Globus pallidus (tissue), 1 donor: ENCODE measurements at places on chromosomes 2 and 18.

- DNase-seq = no peak
Observed at GRCh38 chr2:179571252-179571651, 290.2 kb downstream of the ZNF385B start.

DNA sequence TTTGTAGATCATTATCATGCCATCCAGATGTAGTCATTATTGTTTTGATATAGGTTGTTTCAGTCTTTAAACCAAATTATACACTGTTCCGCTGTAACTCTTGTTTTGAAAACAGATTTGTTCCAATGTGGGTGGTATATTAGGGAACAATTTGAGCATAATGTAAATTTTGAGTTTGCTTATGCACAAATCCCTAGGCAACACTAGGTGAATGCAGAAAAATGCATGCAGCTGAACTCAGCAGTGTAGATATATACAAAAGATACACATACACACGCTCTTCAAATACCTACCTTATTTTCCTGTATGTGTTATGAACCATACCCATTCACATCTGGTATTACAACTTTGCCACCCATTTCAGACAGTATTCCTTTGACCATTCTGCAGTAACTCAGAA lies 35.8 kb downstream of the MSH2 start:
- DNase-seq = no peak

- DNase-seq = no peak
Observed at GRCh38 chr2:14540015-14540414, 92.5 kb upstream of the LRATD1 start.

DNA sequence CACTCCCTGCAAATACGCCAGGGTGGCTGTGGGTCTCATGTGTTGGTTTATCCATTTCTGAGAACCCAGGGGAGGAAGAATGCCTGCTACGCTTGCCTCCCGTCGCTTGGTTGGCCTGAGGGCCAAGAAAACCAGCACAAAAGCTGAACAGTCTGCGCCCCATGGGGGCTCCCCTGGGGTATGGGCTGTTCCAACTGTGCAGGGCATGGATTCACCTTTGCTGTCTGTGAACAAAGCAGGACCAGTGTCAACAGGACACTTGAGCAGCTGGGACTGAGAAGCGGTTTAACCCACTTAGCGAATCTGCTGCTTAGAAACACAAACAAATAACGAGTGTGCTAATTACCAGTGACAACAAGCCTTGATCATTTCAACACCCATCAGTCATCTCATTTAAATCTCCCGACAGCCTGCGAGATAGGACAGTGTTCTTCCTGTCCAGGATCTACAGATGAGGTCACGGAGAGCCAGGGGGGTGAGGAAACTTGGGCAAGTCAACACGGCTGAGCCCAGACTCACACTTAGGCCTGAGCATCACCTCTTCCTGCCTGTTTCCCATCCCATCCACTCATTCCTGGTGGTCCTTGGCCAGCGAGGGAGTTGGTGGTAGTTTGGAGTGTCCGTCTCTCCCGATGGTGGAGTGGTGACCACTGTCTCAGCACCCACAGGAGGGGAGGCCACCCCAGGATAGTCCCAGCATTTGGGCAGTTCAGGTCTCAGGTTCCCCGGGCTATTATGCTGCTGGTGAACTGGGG lies 111.6 kb upstream of the HAAO start:
- no peak for DNase-seq

DNA sequence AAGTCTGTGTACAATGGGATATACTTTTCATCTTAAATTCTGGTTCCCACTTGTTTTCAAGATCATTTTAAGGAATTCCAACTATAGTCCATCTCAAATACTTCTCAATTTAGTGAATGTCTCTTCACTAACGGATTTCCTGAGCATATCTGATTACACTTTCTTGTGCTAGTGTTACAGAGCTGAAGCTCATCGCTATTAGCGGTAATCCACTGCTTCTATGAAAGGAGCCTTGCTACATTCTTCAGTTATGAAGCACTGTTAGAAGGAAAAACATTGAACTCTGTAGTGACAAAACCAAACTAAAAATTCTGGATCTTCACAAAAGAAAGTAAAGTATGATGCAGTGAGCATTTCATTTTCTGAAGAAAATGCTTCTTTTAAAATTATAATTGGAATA lies 72.0 kb downstream of the AGPS start:
- DNase-seq = no peak

GRCh38 chr18:22322243-22322691 lies 95.4 kb downstream of the CTAGE1 start:
- no peak for DNase-seq

GRCh38 chr2:200050921-200051610 lies 95.7 kb downstream of the MAIP1 start:
- no peak for DNase-seq

GRCh38 chr2:226475650-226476049 lies 324.0 kb downstream of the IRS1 start:
- DNase-seq = no peak

- DNase-seq = no peak
Observed at GRCh38 chr2:170495896-170496295, 219.2 kb upstream of the SP5 start.

DNA sequence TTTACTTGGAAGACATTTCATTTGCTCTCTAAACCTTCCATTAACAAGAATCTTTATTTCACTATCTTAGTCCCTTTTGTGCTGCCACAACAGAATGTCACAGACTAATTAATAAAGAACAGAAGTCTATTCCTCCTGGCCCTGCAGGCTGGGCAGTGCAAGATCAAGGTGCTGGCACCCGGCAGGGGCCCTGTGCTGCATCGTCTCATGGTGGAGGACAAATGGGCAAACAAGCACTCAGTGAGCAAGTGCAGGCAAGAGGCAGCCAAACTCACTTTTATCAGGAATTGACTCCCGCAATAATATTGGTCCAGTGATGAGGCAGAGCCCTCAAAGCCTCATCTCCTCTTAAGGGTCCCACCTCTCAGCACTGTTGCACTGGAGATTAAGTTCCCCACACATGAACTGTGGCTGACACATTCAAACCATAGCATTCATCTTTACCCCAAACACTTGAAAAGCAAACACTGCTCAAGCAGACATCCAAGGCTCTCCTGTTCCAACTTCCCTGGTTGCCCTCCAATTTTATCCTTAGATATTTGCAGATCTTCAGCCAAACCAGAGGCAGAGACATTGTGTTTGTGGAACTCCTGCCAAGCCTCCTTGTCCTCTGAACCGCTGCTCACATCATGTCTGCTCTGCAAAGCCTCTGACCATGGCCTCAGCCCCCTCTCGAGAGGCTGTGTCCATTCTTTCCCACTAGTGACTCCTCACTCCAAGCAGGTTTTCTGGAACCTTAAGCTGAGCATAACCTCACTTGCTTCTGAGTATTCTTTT lies 404.4 kb upstream of the SOX11 start:
- no peak for DNase-seq

DNA sequence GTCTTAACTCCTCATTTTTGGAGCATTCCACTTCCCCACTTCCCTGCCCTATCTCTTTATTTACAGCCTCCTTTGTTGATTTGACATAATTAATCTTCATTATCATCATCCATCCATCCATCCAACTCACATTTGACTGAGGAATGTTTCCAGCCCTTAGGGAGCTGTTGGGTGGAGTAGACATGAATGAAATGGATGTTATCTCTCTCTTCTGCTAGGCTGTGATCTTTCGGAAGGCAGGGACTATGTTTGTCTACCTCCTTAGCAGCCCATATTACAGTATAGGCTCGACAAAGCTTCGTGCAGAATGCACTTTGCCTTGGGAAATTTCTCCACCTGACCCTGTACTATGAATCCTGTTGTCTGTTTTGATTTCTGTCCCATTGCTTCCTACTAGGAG lies 7.7 kb upstream of the EFEMP1 start:
- DNase-seq = no peak

DNA sequence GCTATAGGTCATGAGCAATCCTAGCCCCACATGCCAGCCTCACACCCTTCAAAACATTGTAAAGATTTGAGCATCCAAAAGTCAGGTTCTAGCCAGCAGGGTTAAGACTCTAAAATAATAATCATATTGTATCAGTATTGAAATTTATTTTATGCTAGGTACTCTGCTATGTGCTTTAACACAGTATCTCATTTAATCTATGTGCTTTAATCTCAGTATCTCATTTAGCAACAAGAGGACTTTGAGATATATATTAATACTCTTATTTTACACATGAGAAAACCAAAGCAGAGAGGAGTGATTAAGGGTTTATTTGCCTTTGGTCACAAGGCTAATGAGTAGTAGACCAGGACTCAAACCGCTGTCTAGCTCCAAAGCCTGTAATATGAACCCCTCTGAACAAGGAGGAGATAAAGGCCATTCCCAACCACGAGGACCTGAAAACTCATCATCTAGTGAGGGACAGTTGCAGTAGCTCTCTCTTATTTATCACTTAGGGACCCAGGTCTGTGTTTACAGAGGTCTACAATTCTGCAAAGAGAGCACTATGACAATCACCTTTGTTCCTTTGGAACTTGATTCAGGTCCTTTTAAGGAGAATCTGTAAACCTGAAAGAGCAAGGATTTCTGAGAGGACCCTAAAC lies 116.5 kb upstream of the SERTAD2 start:
- DNase-seq = no peak

- no peak for DNase-seq
Observed at GRCh38 chr18:31661965-31662364, 22.4 kb downstream of the B4GALT6 start.

DNA sequence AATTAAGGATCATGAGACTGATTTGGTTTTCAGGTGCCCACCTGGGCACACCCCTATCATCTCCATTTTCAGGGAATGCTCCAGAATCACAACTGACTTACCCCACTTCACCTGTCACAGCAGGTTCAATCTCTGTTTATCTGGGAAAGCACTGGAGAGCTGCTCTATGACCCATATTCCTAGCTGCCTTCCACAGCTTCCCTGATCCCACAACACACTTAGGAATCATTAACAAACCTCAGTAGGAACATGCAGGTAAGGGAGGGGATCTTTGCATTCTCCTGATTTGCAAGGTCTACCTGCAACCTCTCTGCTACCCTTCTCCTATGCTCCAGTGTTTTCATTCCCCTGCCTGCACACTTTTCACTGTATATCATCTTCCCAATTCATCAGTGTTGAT lies 18.7 kb upstream of the FABP1 start:
- no peak for DNase-seq

- DNase-seq = peak; percentile 54
Observed at GRCh38 chr18:61551586-61551985, 218.4 kb downstream of the CDH20 start.

GRCh38 chr18:52007105-52007504 lies 332.9 kb upstream of the DCC start:
- DNase-seq = no peak

DNA sequence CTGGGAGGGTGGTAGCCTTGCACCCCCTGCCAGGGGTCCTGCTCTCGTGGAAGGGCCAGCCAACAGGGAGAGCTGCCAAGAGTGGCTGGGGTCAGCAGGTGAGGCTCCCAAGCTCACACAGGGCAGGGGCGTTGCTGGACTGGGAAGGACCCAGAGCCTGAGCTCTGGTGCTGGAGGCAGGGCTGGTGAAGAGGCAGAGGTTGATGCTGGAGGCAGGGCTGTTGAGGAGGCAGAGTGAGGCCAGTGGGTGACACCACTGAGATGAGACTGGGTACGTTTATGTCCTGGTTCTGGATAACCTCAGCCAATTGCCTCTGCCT lies 7.0 kb downstream of the ADRA2B start:
- DNase-seq = no peak

- DNase-seq = no peak
Observed at GRCh38 chr2:181596556-181596955, 60.3 kb downstream of the CERKL start.

DNA sequence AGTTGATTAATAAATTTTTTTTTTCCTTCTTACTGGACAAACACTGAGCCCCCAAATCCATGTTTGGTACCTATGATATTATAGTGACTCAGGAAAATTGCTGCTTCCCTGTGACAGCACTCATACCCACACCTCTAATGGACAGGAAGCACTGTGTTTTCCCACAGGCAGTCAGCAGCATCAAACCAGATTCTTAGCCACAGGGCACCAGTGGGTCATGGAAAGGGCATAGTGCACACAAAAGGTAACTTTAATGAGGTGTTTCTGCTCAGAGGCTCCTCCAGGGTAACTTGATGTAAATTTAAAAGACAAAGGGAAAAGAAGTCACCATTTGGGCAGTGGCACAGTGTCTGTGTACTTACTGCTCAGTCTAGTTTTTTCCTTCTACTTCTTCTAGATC lies 34.1 kb downstream of the SERPINB11 start:
- no peak for DNase-seq

DNA sequence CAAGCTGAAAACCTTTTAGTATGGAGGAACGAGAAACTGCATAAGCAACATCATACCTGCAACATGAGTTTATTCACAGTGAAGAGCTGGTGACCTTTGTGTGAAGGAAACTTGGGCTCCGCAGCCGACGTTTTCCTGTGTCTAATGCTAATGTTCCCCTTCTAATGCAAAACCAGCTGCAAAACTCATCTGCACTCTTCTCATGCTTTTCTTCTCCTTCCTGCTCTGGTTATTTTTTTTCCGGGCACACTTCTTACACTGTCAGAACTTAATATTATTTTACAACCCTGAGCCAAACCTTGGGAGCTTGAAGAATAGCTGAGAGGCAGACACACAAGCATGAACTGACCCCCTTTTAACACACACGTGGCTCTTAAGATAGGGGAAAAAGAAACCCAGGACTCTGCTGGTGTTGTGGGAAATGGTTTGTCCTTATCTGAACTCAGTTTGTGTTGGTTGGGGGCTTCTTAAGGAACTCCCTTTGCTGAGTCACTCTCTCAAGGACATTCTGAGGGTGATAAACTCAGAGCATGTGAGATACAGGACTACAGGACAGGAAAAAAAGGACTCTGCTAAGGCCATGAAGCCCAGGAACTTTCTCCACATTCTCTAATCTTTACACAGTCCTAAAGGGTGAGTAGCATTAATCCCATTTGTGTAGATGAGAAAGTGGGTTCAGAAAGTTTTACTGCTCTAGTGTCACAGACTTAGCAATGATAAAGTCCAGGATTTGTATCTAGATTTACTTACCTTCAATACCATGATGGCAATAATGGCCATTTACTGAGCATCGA lies 439.3 kb upstream of the TRIB2 start:
- DNase-seq = no peak

DNA sequence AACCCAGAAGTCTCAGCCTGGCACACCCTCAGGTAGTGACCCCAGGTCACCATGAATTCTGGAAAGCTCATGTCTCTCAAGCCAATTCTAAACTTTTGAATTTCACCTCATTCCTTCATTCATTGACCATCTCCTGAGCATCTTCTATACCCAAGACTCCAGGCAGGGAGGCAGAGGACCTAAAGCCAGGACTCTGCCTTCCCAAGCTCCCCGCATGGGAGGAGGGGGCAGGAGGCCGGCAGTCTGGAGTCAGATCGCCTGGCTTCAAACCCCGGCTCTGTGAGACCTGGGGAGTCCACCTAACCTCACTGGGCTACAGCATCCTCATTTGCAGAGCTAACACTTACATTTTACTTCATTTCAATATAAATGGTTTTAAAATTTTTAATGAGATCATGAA lies 59.0 kb downstream of the SMAD7 start:
- no peak for DNase-seq

DNA sequence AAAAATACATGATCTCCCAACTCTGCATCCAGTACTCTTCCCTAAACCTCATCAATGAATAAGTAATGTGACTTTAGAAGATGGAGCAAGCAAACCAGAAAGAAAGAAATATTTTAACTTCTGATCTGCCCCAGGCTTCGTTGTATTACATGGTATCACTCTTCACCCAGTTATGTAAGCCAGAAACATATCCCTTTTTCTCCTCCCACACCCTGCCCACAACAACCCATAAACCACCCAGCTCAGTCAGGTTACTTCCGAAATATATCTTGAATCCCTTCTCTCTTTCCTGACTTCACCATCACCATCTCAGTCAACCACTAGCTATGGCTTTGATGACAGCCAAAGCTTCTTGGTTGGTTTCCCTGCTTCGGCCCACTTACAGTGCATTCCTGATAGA lies 295.8 kb upstream of the PARD3B start:
- DNase-seq = no peak
